DND-41 (cell line): ENCODE measurements at places on chromosomes 12 and 14.

DNA sequence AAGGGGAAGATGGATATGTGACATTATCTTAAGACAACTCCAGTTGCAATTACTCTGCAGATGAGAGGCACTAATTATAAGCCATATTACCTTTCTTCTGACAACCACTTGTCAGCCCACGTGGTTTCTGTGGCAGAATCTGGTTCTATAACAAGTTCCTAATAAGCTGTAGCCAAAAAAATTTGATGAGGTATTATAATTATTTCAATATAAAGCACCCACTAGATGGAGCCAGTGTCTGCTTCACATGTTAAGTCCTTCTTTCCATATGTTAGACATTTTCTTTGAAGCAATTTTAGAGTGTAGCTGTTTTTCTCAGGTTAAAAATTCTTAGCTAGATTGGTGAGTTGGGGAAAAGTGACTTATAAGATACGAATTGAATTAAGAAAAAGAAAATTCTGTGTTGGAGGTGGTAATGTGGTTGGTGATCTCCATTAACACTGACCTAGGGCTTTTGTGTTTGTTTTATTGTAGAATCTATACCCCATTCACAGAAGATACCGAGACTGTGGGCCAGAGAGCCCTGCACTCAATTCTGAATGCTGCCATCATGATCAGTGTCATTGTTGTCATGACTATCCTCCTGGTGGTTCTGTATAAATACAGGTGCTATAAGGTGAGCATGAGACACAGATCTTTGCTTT lies 36.9 kb downstream of the PSEN1 start:
- DNase-seq, result no peak

GRCh38 chr14:24958271-24958670 lies 91.7 kb downstream of the STXBP6 start:
- DNase-seq, result no peak

DNA sequence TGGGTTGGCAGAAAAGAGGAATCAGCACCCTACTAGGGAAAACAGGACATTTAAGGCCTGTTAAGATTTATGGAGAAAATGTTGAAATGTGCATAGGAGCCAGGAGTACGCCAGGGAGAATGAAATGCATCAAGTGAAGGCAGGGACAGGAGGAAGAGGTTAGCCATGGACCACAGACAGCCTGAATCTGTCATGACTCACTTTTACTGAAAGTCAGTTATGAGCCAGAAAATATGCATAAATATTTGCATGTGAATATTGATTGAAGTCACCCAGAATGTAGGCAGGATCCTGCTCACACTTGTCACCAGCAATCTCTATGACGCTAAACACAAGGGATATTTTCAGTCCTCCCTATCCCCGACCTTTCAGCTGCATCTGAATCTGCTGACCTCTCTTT lies 25.1 kb upstream of the CDK17 start:
- DNase-seq, result no peak

- DNase-seq, result peak; percentile 48
Measured at GRCh38 chr14:80055667-80056496, 155.4 kb downstream of the DIO2 start.
